NCI-H187 treated with DMSO at 0.1 percent for 48 hours (cell line): ENCODE measurements at places on chromosomes 7 and 10.

DNA sequence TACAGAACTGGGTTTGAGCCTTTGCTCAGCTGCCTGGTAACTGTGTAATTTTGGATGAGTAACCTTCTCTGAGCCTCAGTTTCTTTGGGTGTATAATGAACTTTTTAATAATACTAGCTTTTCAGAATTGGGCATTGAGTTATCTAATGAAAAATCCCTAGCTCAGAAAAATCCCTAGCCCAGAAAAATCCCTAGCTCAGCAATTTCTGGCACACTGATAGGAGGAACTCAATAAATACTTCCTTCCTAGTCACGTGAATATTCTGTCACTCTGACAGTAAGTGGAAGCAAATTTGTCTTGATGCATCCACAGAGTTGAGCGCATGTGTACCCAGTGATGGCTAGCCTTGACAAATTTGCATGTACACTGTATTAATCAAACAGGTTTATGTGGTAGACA, 817.6 kb downstream of the XPNPEP1 start:
- DNase-seq = no peak

DNA sequence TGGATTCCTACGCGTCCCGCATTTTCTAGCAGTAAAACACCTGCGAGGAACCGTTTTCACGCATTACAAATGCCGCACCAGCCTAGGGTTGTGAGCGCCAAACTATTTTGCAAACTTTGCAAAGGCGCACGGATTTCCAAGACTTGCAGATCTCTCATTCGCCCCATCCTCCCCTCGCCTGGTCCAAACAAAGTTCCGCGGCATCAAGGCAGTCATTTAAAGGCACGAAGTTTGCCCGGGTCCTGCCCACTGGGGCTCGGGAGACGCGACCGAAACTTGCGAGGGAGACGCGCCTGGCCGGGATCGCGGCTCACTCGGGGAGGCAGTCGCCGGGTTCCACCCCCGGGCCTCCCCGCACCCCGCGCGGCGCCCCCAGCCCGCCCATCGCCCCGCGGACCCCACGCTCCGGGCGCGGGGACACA, 613 bp downstream of the USP6NL start:
- no peak for DNase-seq

GRCh38 chr10:7592627-7593026, 74.1 kb downstream of the ITIH5 start:
- DNase-seq = no peak

DNA sequence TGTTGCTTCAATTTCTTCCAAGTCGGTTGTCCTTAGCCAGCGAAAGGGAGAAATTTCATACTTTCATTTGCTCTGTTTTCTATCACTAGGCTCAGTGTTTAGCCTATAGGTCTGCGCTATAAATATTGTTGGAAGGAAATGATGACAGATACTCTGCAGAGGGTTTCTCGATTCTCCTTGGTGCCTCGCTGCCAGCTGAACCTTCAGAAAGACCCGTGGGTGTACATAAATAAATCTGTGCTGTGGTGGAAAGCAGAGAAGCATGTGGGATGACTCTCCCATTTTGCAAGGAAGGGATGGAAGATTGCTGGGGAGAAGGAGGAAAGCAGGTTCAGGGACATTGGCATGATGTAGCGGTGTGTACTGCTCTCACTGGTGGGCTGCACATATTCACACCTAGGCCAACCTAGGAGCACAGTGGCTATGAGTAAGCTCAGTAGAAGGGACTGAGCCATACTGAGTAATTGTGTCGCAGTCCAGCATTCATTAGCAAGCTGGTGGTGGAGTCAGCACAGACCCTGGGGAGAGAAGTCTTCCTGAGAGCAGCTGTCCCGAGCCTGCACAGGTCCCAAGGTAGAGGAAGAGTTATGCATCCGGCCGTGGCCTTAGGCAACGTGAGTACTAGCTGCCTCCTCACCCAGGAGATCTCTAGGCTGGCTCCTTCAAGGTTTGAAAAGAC, 50.5 kb downstream of the PNLIPRP3 start:
- DNase-seq = no peak

DNA sequence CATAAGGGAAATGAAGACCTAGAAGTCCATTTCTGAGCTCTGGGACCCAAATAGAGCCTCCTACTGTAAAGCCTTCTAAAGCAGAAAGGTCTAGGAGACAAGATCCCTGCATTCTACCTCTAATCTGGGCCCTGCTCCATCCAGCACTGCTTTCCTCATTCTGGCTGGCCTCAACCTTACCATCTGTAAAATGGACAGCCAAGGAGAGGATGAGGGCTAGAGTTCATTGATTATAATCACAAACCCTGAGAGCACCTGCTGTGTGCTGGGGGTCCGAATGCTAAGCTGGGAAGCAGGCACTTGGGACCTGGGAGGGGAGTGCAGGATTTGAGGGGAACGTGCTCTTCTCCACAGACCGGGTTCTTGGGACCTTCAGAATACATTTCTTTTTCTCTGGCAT, 454.0 kb upstream of the ZMIZ1 start:
- no peak for DNase-seq

GRCh38 chr10:128124813-128125403, 1.3 kb downstream of the MKI67 start:
- no peak for DNase-seq

- DNase-seq = no peak
These were observed 162.8 kb downstream of the CYP26A1 start for GRCh38 chr10:93236393-93237040.

- no peak for DNase-seq
These were observed 87.6 kb downstream of the XRCC2 start for GRCh38 chr7:152588350-152588749.

DNA sequence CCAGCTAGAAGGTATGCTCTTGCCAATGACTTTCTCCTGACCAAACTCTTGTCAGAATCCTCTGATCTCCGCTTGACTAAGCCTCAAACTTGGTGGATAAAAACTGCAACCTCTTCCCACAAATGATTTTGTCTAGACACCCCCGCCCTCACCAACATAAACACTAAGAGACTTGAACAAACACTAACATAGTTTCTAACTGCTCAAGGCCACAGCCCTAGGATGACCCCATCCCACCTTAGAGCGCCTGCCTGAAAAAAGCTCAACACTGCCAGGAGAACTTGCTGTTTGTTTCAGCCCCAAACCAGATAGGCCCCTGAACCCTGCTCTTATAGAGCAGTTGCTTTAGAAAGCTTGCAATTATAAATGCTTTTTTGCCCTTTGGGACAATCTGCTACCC, 71.8 kb downstream of the LRRN3 start:
- no peak for DNase-seq

DNA sequence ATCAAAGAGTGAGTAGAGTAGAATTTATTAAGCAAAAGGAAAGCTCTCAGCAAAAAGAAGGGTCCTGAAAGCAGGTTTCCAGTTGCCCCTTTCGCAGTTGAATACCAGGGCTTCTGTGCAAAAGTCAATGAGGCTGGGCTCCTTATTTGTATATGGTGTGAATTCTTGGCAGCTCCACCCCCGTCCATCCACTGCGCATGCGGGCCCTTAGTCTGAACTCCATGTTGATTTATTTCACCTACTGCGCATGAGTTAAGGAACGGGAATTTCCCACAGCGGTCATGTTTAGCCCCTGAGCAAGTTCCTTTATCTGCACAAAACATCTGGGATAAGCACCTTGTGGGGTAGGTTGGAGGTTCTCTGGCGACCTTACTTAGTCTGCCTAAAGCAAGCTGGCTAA, 325.6 kb downstream of the ZWINT start:
- no peak for DNase-seq

DNA sequence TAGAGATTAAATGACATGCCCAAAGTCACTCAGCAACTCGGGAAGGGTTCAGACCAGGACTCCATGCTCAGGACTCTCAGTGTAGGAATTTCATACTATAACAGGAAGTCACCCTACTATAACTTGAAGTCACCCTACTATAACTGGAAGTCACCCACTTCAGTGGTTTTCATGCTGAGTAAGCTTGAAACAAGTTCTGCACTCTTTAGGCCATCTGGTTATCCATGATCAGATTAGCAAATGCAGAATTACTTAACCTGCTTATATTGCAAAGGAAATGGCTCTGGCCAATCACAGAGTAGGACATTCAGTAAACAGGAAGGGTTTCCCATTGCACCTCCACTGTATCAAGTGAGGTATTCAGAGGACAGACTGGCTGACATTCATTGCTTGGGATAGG, 1240.4 kb downstream of the GATA3 start:
- no peak for DNase-seq

DNA sequence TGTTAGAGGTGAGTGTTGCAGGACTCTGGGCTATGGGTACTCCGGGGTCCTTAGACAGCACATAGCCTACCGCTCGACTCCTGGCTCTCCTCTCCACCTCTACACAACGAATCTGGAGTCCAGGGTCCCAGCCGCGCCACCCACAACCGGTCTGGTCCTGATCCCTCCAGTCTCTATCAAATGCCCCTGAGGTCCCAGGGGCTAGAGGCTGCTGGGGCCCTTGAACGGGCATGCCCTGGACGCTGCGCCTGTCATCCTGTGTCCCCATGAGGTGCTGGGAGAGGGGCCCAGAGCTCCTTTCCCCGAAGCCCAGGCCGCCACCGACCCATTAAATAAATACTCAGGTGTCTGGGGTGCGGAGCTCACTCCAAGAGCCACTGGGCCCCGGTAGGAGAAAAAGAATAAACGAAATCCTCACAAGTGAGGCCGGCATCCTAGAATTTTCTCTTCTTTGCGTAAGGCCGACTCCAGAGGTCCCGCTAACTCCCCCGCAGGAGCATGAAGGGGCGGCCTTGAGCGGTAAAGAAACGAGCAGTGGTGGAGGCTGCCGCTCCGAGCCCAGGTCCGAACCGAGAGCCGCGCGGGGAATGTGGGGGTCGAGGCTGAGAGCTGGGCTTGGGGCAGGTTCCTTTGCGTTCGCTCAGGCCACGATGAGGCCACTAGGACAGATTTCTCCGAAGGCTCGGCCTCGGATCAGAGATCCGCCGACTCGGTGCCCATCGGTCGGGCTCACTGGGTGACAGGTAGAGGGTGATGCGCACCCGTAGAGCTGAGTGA, 166.7 kb downstream of the NRF1 start:
- DNase-seq = no peak

GRCh38 chr10:99996671-99997648, 12.8 kb downstream of the DNMBP start:
- no peak for DNase-seq

- DNase-seq = no peak
These were observed 699 bp downstream of the CLIP2 start for GRCh38 chr7:74289659-74290552.

GRCh38 chr7:121278120-121279021, 50.4 kb upstream of the WNT16 start:
- no peak for DNase-seq

- DNase-seq = no peak
These were observed at the start of gene CYP26C1 for GRCh38 chr10:93059975-93060886. CYP26C1 (plus strand) TSS chr10:93060798; CDS start chr10:93061264, 466 bp downstream.

DNA sequence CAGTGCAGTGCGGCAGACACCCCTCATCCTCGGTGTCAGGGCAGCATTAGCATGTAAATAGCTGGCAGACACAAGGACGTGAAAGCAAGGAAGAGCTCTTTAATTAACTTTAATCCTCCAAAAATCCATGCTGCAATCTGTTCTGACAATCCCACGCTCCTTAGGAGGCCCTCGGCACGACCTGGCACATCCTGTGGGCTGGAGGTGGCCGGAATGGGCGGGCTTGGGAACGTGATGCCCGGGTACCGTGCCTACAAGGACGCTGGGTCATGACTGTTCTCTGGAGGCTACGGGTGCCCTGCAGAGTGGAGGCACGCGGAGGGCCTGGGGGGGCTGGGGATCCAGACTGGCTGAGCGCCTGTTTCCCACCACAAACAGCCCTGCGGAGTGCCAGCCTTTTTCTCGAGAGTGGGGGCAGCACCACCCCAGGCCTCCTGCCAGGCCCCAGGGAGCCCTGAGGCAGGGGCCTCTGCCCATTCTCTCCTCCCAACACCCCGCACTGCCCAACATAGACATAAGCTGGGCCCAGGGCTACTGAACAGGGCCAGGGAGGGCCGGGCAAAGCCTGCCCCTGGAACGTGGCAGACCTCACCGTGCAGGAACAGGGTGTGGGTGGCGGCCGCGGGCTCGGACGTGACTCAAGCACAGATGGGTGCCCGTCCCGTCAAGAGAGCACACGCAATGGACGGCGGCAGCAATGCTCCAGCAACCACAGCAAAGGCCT, 189.3 kb downstream of the MAD1L1 start:
- no peak for DNase-seq

DNA sequence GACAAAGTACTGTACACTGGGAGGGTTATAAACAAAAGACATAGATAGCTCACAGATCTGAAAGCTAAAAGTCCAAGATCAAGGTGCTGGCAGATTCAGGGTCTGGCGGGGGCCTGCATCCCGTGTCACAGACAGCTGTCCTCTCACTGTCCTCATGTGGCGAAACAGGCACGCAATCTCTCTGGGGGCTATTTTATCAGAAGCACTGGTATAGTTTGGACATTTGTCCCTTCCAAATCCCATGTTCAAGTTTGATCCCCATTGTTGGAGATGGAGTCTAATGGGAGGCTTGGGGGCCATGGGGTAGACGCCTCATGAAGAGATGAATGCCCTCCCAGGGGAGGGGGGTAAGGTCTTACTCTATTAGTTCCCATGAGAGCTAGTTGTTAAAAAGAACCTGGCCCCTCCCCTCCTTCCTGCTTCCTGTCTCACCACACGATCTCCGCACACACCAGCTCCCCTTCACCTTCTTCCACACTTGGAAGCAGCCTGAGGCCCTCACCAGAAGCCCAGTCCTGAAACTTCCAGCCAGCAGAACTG, 72.5 kb upstream of the UCN3 start:
- no peak for DNase-seq

GRCh38 chr7:102288285-102288930, 1.7 kb downstream of the SH2B2 start:
- DNase-seq = no peak

DNA sequence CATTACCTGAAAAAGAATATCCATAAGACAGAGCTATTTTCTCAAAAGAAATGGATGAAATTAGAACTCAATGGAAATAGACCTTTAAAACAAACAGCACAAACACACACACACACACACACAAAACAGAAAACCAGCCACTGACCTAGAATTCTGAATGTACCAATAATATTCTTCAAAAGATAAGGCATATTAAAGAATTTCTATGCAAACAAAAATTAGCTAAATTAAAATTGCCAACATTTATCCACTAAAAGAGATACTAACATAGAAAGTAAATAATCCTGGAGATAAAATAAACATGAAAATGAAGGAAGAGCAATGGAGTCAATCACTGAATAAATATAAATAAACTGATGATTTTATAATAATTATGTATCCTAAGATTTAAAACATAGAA, 431.2 kb downstream of the SH2D4B start:
- no peak for DNase-seq

DNA sequence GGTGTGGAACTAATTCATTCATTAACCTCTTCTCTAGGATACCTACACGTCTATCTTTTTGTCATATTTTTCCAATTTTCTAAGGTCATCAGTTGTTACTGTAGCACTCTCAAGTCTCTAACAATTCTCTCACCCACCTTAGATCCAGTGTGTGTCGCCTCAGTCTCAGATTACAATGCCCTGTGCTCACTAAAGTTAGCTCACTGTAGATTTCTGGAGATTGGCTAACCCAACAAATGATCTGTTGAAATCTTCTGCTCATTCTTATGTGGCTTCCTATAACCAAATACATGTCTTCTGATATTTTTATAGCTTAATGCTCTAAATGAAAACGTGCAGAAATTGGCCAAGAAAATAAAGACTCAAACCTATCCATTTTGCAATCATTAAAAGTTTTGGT, 142.6 kb downstream of the SLC25A13 start:
- no peak for DNase-seq

- no peak for DNase-seq
These were observed 219.6 kb downstream of the PHF14 start for GRCh38 chr7:11193131-11193867.
